Mesenchymal stem cell (in vitro differentiated cells and primary cell): ENCODE measurements at places on chromosomes 16 and 17.

DNA sequence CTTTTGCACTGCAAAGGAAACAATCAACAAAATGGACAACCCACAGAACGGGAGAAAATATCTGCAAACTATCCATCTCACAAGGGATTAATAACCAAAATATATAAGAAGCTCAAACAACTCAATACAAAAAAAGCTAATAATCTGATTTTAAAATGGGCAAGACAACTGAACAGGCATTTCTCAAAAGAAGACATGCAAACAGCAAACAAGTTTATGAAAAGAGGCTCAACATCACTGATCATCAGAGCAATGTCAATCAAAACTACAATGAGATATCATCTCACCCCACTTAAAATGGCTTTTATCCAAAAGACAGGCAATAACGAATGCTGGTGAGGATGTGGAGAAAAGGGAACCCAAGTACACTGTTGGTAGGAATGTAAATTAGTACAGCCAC lies 34.8 kb downstream of the SYNRG start:
- DNase-seq, result no peak

DNA sequence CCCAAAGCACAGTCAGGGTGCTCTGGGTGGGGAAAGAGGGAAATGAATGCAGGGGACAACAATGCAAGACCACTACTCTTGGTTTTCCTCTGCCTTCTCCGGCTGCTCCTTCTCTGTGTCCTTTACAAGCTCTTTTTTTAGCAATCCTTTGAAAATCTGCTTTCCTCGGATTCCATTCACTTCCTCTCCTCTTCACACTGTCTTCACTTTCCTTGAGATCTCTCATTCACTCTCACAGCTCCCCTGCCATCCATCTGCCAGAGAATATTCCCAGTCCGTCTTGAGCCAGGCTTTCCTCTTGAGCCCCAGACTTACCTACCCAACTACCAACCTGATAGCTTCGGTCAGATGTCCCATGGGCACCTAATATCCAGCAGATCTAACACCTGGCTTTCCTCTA lies 11.0 kb upstream of the SPOP start:
- no peak for DNase-seq

DNA sequence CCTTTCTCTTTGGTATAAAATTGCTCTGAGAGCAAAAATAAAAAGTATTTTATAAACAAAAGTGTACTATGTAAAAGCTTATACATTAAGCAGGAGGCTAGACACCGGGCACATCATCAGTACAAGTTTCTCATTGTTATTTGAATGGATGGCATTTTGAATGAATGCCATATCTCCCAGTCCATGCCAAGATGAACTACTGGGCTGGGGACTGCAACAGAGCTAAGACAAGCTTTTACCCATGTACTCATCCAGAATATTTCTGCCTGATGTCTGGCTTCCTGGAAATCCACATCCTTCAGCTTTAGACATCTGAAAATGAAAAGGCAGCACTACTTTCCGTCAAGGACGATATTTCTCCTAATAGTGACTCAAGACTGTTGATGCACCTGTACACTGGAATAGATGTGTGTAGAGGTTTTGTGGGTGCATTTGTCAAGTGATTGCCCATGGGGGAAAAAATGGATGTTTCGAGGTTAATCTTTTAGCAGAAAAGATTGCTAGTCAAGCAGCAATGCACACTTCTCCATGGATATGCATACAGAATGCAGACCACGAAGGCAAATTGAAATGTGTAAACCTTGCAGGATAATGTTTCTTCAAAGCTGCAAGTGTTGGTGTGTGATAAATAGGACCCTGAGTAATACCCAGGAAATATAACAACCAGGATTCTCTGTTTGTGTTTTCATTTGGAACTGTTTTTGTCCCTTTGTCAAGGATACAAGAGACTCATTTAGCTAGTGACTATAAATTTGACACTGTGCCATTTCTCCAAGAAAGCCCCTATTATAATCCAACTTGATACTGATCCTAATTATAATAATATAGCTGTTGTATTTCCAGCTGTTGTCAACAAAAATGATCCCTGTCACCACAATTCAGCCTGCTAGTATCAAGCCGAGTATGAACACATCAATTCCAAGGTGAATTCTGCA lies 173.8 kb downstream of the CDH8 start:
- no peak for DNase-seq

DNA sequence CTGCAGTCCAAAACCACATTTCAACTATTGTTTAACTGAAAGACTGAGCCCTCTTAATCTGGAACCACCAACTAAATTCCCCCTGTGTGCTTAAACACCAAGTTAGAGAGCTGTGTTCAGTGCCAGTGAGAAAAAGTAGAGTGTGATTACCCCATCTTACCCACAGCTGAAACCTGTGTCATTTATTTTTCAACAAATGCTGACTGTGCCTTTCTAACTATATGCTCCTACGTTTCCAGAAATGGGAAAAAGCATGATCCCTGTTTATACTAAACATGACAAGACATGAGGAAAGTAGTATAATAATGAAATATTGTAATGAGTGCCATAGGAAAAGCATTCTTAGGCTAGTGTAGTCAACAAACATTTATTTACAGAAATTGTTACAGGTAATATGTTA lies 7.4 kb upstream of the TOX3 start:
- DNase-seq, result no peak

GRCh38 chr16:11890231-11890965 lies 25.4 kb downstream of the GSPT1 start:
- no peak for DNase-seq

GRCh38 chr17:72797142-72797541 lies 295.3 kb downstream of the SLC39A11 start:
- DNase-seq, result no peak

DNA sequence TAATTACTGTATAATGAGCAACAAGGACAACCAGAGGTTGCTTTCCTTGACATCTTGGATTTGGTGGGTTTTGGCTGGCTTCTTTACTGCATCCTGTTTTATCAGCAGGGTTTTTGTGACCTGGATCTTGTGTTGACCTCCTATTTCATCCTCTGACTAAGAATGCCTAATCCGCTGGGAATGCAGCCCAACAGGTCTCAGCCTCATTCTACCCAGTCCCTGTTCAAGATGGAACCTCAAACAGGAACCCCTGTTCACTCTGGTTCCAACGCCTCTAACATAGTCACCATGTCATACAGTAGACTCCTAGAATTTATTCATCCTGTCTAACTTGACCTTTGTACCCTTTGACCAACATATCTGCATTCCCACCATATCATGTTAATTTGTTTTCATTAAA lies 183.8 kb upstream of the SOX9 start:
- DNase-seq, result no peak

DNA sequence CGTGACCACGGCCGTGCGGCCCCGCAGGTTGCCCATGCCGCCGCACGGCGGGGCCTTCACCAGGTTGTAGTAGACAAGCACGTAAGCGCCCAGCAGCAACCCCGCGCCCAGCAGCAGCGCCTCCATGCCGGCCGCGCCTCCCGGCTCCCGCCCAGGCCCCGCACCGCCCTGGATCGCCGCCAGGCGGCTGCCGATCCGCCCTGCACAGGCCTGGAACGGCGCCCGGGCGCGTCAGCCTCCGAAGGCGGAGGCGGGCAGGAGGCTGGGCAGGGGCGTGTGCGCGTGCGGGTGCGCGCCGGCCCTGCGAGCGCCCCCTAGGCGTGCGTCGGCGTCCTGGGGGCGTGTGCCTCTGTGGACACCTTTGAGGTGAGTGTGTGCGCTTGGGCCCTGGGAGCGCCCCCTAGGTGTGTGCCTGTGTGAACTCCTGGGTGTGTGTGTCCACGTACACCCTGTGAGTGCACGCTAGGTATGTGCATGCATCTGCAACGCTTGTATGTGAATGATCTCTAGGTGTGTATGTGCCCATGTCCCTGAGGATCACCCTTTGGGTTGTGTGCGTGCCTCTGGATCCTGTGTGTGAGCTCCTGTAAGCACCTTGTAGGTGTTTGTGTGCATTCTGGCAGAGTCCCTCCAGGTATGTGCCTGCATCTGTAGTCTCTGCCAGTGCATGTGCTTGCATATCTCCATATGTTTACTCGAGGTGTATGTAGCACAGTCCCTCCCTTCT lies at the start of gene DHRS13:
Gene DHRS13 (minus strand): TSS at position 261 of the 727 bp plus-strand sequence. CDS start 135 bp downstream, at position 126.
- peak; percentile 88 for DNase-seq

DNA sequence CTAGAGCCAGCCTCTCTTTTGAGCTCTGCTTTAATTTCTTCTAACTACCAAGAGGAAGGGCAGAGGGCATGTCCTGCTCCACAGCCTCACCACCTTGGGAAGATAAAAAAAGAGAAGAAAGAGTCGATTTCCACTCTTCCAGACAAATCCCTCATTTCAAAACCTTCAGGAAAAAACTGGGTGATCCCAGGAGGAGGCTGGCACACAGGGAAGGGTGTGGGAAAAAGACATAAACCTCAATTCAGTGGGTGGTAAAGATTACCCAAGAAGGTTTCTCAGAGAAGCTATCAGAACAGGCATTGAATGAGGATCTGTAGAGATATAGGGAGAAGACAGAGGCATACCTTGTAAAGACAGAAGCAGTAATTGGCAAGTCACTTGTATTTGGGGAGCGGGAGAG lies 79.9 kb upstream of the CRHR1 start:
- no peak for DNase-seq

GRCh38 chr17:20996724-20997615 lies 45.8 kb downstream of the USP22 start:
- no peak for DNase-seq

GRCh38 chr16:67661101-67661761 lies 471 bp downstream of the PARD6A start:
- peak; percentile 77 for DNase-seq

GRCh38 chr17:70786081-70786480 lies 616.7 kb downstream of the KCNJ2 start:
- DNase-seq, result no peak

DNA sequence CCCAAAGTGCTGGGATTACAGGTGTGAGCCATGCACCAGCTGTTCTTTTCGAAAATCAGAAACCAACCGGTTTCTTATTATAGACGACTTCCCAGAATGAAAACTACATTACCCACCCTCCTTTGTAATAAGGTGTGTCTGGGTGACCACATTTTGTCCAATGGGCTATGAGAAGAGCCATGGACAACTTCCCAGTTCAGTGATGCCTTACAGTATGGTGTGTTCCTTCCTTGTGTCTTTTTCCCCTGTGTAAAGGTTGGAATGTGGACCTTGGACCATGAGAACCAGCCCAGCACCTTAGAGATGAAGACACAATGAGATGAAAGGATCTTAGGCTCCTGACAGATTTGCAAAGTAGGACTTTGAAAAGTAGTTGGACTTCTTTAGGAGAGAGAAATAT lies 85.0 kb upstream of the ATF7IP2 start:
- no peak for DNase-seq

DNA sequence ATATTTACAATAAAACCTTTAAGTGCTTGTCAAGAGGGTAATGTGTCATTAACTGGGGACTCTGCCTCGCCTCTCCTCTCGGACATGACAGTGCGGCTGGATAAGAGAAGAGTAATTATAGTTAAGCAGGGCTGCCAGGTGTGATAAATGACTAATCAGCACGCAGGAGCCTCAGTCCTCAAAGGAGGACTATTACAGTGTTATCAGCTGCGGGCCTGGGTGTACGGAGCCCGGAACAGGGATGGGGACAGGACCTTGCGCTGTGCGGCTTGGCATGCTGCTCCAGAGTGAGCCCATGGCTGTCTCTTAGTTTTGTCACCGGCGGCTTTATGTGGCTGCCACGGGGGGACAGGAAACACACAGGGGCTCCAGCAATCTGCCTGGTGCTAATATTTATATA lies 607.2 kb downstream of the MAF start:
- DNase-seq, result no peak

DNA sequence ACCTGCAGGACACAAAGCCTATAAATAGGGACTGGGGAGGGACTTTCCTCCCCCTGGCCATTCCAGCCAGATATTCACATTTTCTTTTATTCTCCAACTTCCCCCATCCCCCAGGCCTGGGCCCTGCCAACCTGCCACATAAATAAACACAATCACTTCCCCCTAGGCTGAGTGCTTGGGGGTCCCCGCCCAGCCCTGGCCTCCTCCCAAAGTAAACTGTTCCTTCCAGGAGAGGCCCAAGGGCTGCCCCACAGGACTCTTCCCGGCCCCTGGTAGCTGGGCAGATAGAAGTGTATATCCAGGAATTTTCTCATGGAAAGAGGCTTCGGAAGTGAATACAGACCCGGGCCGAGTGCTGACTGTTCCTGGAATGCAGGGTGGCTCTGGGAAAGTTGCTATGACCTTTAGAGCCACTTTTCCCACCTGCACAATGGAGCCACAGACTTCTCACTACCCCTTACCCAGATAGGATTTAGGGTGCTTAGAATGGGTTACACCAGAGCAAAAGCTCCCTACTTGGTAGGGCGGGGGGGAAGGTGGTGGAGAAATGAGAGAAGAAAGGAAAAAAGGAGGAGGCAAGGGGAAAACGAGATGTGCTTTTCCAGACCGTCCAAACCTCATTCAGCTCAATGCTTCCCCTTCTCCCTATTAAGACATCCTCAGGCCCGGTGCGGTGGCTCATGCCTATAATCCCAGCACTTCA lies 8.5 kb downstream of the CSF3 start:
- no peak for DNase-seq

DNA sequence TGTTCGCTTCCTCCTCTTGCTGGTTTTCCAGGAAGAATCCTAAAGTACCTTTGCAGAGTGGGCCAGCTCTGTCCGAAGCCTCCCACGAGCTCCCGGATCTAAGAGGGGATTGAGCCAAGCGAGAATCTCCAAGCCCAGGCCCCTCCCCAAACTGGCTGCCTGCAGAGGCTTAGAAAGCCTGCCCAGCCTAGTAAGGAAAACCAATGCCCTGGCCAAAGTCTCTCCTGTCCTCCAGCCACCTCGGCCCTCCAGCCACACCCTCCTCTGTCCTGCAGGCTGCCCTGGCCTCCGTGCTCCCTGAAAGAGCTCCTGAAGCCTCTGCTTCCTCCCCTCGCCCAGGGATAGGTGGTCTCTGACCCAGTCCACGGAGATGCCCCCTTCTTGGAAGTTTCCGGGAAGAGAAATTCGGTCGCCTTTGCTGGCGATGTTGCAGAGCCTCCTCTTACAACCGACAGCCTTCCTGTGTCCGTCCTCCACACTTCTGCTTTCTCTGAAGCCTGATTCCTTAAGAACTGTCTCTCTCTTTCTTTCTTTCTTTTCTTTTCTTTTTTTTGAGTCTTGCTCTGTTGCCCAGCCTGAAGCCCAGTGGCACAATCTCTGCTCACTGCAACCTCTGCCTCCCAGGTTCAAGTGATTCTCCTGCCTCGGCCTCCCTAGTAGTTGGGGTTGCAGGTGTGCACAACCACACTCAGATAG lies 54.9 kb upstream of the TOB1 start:
- no peak for DNase-seq

DNA sequence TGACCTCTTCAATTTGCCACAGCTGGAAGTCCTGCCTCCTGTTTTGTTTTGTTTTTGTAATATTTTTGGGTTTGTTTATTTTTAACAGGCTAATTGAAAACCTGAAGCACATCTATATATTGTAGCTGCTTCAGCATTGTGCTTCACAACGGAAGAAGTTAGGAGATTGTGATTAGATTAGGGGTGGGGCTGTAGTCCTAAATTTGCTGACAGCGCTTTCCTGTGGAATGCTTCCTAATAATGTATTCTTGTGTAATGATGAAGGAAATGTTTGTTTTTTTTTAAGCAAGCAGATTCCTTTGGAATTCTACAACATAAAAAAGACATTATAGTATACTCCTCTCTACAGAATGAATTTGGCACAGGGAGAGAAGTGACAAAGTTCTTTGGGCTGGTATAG lies 70.1 kb downstream of the NLK start:
- peak; percentile 25 for DNase-seq

DNA sequence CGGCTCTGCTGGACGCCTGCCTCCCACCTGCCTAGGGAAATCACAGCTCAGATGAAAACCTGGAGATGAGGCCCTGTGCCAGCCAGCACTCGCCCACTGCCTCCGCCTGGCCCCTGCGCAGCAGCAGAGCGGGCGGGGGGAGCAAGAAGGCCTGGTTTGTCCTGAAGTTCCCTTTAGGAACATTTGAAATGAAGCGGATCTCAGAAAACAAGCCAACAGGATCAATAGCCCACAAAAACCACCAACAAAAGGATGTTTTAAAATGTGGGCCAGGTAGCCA lies 48.0 kb downstream of the RBFOX3 start:
- DNase-seq, result no peak
